Left lung (tissue), 14 donors: ENCODE measurements at places on chromosomes 4 and X. TPM values are rescaled to one million over a fixed set of nuclear protein-coding genes. Genes with fewer than 3 reads are reported as not detected.

DNA sequence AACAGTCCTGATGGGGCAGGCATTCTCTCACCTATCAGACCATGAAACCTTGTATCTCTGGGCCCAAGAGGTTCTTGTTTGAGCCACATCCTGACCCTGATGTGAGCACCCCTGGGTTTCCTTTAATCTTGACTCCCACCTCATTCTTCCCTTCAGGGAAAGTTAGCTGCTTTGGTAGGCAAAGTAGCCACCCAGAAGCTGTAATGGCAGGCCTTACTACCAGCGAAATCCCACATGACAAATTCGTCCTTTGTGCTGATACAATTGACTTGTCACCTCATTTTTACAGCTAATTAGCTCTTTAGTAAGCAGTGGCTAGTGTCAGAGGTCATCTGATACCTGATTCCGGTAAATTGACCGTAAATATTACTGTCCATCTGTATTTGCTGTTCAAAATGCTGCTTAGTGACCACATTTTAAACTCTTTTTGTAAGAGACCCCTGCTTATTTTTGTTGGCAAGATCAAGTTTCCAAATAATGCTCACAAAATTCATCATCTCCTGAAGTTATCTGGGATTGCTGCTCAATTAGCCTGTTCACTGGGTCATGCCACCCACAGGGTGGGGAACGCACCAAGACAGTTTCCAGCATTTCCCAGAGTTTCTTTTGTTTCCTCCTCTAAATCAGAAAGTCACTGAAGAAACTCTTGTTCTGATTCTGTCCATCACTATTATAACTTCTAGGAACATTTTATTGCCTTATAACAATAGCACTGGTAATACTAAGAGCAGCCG lies 329.7 kb downstream of the GPAT3 start:
- no peak for DNase-seq

DNA sequence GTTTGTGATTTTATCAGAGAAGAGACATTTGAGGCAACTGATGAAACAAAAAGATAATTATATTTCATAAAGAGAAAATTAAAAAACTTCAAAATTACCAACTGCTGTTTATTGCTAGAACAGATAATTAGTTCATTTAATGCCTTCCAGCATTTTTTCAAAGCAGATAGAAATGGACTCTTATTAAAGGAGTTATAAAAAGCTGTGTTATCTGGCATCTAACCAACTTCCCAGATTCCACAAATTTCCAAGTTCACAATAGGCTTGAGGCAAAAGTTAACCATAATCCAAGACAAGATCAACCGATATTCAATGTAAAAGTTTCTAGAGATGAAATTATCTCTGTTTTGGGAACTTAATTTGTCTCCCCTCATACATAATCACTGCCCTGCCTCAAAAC lies 152.4 kb downstream of the TSPAN5 start:
- no peak for DNase-seq

DNA sequence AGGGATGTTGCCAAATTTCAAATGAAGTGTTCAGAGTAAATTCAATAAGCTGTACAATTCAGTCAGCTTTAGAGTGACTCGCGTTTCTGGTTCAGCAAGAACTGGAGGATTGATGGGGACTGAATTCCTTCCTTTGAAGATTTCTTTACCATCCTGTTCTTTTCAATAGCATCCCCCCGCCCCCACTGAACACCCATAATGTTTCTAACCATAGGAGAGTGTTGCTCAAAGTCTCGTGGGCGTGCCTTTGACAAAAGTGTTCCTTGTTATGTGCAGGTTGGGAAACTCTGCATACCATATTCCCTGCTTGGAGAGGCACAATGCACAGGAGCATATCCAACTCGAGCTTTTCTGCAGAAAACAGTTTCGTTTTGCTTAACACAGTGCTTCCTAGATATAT lies 323.5 kb upstream of the CASK start:
- DNase-seq, result peak; percentile 43

GRCh38 chr4:119971431-119972084 lies 95.1 kb downstream of the MAD2L1 start:
- DNase-seq, result no peak

DNA sequence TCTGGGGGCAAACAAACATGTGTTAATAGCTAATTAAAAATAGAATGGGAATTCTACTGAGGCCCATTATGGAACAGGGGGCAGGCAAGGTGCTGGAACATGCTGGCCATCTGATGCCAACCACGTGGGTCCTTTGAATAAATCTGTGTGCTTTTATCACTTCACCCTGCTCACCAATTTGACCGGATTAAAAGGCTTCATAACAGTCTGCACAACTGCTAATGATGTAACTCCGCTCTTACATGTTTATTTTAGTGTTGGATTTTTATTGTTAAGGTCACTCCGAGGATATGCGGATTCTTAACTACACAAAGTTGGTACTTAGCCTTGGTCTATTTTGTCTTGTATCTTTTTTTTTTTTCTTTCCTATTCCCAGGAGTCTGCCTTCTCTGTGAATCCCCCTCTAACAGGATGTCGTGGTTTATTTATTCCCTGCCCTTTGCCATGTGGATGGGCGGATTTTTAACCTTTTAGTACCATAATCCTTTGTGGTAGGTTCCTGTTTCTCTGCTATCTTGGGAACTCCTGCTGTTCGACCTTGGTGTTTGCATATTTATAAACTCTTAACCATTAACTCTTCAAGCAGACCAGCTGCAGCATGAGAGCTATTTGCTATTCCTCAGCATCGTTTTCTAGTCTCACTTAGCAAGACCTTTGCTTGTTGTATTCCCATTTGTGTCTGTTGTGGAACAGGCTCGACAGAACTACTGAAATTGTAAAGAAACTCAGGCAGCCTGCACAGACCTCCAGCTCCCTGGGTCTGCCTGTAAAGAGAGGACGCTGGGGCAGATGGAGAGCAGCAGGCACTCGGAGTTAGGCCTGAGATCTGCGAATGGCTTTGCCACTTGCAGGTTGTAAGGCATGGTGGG lies 38.0 kb downstream of the TRIM2 start:
- no peak for DNase-seq

- no peak for DNase-seq
These were observed 16.8 kb downstream of the RASGEF1B start for GRCh38 chr4:81454948-81455347.

DNA sequence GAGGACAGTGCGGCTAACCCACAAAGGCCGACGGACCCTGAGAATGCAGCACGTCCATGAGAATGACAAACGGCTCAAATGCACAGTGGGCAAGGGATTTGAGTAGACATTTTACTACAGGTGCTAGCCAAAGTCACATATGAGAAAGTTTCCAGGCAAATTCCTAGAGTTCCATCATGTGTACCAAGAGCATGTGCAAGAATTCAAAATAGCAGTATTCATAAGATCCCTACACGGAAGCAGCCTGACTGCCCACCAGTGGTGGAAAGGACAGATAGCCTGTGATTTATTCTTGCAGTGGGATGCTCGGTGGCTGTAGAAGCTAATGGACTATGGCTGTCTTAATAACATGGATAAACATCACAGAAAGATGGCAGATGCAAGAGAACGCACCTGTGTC lies 68.0 kb downstream of the RGS12 start:
- no peak for DNase-seq

NXF3 gene
- 0.14 TPM for polyA plus RNA-seq

XIAP gene
- 42.4 TPM for polyA plus RNA-seq

FAT4 gene
- 78.5 TPM for polyA plus RNA-seq

PCSK1N gene
- polyA plus RNA-seq, result 1.4 TPM

CLDN34 gene
- polyA plus RNA-seq, result not detected
